ENCODE measurements at places on chromosomes 12 and 14. TPM values are rescaled to one million over a fixed set of nuclear protein-coding genes. Genes with fewer than 3 reads are reported as not detected.

DNA sequence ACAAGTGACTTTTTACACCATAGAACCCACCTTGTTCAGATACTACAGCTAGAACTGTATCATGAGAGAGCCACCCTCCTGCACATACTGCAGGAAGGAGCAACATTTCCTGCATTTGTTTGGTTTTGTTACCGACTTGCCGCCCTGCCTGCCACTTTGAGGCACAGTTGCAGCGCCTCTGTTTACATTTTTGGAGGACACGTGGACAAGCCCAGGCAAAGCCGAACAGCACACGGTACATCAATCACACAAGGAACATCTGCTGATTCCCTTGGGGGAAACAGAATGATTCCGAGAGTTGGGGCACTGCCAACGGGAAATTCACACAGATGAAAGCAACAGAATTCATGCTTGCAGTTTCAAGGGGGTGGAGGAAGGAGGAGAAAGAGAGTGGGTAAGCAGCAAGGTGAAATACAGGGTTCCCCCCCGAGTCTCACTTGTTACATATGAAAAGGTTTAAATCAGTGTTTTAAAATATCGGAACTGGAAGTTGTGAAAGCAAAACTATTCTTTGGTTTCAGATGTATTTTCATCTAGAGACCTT, 110.7 kb downstream of the BTG1 start:
- peak; percentile 40 for DNase-seq

- no peak for DNase-seq
Measured at GRCh38 chr12:128790221-128790620, 33.5 kb downstream of the SLC15A4 start.

GRCh38 chr14:38078393-38078792, 129.3 kb upstream of the SSTR1 start:
- peak; percentile 17 for DNase-seq

- peak; percentile 19 for DNase-seq
Measured at GRCh38 chr12:19373586-19373985, 65.7 kb upstream of the AEBP2 start.

- DNase-seq = peak; percentile 33
Measured at GRCh38 chr14:59707778-59708561, 131.4 kb upstream of the CCDC175 start.

DNA sequence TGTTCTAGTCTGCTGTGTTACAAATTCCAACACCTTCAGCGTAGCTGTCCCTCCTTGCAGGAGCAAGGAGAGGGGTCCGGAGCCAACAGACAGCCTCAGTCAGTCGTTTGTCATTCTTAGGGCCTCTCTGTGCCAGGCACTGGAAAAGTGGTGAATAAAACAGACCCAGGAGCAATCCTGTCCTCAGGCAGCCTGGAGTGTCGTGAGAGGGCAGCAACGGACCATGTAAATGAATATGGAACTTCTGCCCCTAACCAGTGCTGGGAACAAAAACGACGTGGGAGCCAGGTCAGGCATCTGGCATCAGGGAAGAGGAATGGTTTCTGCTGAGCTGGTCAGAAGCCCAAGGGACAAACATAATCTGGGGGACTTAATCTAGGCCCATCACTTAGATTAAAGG, 64.8 kb upstream of the PSMC1 start:
- no peak for DNase-seq

DNA sequence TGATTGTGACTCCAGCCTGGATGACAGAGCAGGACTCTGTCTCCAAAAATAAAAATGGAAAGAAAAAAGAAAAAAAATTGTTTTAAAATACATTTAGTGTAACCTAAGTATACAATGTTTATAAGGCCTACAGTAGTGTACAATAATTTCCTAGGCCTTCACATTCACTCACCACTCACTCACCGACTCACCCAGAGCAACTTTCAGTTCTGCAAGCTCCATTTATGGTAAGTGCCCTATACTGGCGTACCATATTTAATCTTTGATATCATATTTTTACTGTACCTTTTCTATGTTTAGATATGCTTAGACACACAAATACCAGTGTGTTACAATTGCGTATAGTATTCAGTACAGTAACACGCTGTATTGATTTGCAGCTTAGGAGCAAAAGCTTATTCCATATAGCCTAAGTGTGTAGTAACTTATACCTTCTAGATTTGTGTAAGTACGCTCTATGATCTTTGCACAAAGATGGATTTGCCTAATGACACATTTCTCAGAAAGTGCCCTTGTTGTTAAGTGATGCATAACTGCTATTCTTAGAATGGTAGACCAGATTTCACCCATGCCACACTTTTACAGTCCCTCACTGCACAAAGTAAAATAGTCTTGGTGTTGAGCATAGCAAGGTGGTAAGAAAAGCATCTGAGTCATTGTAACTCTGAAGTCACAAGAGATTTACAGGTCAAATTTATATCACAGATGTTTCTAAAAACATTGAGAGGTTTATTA, 151.9 kb downstream of the LRRK2 start:
- no peak for DNase-seq

Gene MYRFL
- not detected for total RNA-seq

DNA sequence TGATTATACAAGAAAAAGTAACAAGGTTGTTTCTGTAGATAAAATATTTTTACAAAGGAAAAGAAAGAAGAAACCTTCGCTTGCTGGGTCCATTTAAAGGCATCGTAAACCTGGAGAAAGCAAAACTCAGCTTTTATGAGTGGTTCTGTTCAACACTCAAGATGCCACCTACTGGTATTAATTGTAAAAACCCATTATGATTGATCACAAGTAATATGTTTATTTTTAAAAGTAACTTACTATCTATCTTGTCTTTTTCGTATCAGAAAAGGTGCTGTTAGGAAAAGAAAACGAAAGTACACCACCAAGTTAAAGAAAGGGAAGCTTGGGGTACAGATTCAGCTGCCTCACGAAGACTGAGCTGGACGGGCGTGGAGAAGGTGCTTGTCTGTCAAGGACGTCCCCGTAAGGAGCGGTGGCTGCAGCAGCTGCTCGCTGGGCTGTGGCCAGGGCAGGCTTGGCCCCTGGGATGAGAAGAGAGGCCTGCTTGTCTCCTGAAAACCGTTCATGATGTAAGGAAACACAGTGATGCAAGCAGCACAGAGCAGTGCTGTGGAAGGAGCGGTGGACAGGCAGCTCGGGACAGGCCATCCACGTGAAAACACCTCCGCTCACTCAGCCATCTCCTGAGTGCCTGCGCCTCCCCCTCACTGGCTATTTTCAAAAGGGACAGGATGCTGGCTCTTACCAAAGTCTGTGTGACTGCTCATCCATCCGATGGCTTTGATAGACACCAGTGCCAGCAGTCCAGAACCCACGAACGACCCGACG, 25.0 kb downstream of the SLC15A4 start:
- DNase-seq = peak; percentile 10

Gene IL22
- not detected for total RNA-seq
